ENCODE measurements at places on chromosomes 4 and X.

GRCh38 chrX:104697294-104697693 lies 131.3 kb downstream of the IL1RAPL2 start:
- no peak for DNase-seq

GRCh38 chr4:27986476-27986875 lies 1125.8 kb downstream of the STIM2 start:
- no peak for DNase-seq

DNA sequence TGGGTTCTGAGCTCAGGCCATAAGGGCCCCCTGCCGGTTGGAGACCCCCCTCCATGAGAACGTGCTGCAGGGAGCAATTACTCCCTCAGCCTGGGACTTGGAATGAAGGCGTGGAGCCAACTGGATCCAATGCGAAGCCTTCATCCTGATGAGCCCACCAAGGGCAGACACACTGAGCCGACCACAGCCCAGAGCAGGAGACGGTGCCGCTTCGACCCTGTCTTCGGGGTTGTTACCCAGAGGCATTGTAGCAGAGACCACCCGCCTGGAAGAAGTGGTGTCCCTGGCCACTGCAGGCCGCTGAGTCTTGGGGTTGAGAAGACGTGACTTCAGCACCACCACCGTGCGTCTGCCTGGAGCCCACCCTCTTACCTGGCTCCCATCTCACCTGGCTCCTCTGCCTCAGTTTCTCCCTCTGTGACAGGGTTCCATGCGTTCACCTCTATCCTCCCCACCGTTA lies 7.0 kb upstream of the NKX1-1 start:
- no peak for DNase-seq

DNA sequence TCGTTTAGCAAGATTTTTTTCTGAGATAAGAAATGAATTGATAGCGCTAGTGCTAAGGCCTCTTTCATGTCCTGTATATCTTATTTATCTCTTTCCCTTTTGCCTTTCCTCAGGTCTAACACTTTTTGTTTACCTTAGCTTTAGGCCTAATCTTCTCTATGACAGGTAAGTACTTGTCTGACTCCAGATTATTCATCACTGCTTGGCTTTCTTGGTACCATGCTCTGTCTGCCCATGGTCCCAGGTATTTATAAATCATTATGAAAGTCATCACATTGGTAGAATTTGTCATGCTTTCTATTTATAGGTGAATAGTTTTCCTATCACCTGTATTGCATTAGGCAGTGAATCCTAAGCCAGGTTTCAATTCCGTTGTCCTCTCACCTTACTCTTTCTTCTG lies 99.5 kb upstream of the CTSO start:
- DNase-seq: no peak

GRCh38 chr4:147090486-147090885 lies 144.8 kb upstream of the TTC29 start:
- DNase-seq: no peak

- DNase-seq: no peak
Observed at GRCh38 chr4:100017637-100018310, 67.7 kb upstream of the H2AZ1 start.

- DNase-seq: no peak
Observed at GRCh38 chrX:41327341-41327740, 6.6 kb upstream of the DDX3X start.

GRCh38 chr4:99529956-99530355 lies 19.1 kb downstream of the C4orf17 start:
- DNase-seq: no peak

- DNase-seq: no peak
Observed at GRCh38 chrX:103437147-103437873, 61.0 kb downstream of the BEX3 start.

GRCh38 chrX:147912093-147912801 lies 528 bp downstream of the FMR1 start:
- peak; percentile 37 for DNase-seq

DNA sequence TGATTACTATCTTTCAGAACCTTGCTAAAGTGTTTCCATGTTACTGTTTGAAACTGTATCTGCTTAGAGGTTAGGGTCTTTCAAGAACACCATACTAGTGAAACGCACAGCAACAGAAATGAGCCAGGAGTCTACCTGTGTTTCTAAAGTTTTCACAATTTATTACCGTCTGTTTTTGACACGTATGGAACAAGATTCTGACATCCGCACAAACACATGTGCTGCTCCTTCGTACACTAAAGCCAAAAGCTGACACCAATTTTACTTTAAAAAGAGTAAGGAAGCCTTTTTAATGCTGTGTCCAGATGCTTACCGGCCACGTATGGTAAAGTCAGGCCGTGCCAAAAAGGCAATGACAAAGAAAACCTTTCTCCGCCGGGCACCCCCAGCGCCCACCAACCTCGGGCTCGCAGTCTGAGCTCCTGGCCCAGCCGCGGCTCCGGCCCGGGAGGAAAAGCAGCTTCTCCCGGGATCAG lies 532 bp downstream of the RPS4X start:
- peak; percentile 35 for DNase-seq

GRCh38 chr4:136768213-136768924 lies 763.9 kb downstream of the PCDH18 start:
- no peak for DNase-seq

GRCh38 chr4:55442541-55442940 lies 46.8 kb downstream of the TMEM165 start:
- DNase-seq: no peak

- DNase-seq: no peak
Observed at GRCh38 chr4:153781717-153782416, 7.0 kb downstream of the SFRP2 start.

DNA sequence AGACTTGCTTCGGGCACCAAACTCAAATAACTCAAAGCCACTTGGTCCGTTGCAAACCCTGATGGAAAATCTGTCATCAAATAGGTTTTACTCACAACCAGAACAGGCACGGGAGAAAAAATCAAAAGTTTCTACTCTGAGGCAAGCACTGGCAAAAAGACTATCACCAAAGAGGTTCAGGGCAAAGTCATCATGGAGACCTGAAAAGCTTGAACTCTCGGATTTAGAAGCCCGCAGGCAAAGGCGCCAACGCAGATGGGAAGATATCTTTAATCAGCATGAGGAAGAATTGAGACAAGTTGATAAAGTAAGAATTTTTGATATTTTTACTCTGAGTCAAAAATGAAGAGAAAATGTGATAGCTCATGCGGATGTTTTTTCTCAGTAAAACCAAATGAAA lies 87.2 kb downstream of the NRK start:
- no peak for DNase-seq

- DNase-seq: no peak
Observed at GRCh38 chrX:87517571-87518141, at the start of gene KLHL4. Gene KLHL4, plus strand, starts transcription at chrX:87517802. Its CDS starts 92 bp downstream, at chrX:87517894.

GRCh38 chr4:134018846-134019245 lies 182.7 kb downstream of the PABPC4L start:
- DNase-seq: no peak

- DNase-seq: no peak
Observed at GRCh38 chrX:150436195-150436594, 73.1 kb downstream of the MAMLD1 start.

GRCh38 chrX:27057883-27058282 lies 405.3 kb downstream of the PPP4R3C start:
- DNase-seq: no peak

GRCh38 chr4:184165291-184165690 lies 52.4 kb downstream of the ENPP6 start:
- no peak for DNase-seq

GRCh38 chr4:110032603-110033002 lies 119.9 kb downstream of the EGF start:
- DNase-seq: no peak

DNA sequence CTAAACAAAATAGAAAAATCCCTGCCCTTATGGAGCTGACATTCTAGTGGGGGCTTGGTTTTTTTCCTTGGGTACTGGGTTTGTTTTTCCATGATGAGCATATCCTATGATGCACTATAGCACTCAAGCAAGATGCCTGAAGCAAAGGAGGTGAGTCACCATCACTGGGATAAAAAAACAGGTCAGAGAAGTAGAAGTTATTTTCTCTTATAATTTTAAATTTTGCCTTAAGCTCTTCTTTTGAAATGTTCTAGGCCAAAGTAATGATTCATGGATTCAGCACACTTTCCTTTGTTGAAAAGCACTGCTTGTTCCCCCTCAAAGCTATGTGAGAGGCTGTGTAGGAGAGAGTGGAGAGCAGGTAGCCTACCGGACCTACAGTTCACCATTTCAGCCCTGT lies 15.2 kb upstream of the CXCL2 start:
- DNase-seq: no peak

DNA sequence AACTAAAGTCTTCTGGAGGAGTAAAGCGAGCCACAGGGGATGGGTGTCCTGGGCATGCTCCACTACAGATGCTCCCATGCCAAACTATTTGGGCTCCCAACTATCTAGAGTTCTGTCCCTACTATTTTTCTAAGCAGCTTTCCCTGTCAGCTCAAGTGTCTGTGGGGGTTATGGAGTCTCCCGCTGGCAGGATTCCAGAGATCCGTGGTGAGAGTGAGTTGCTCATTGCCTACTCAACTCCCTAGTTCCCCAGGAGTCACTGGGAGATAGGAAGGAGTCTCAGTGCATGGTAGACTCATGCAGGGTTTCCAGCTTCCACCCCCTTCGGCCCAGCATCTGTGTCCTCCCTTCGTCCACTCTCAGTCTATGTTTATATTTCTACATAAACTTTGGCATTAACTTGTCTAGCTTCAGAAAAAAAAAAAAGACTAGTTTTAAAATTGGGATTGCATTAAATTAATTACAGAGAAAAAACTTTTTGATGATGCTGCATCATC lies 55.1 kb upstream of the INPP4B start:
- no peak for DNase-seq

DNA sequence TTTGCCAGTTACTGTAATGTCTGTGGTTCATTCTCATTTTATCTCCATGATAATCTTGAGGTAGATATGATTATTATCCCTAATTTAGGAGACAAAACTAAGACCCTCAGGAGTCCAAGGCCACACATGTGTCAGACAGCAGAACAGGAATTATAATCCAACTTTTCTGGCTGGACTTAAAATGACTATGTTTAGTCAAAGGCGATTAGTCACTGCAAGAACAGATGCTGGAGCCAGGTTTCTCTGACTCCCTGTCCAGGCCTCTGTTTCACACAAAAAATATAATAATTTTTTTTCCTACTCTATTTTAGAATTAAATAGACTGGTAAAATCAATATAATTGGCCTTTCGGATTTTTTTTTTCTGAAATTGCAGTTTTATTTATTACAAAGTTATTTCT lies 56.7 kb upstream of the TMEM131L start:
- no peak for DNase-seq

GRCh38 chr4:77354550-77354949 lies 197.5 kb downstream of the CCNG2 start:
- no peak for DNase-seq

All from CD4-positive, alpha-beta memory T cell (primary cell).